Liver (tissue), 10 donors: ENCODE measurements at places on chromosomes 3 and 15.

DNA sequence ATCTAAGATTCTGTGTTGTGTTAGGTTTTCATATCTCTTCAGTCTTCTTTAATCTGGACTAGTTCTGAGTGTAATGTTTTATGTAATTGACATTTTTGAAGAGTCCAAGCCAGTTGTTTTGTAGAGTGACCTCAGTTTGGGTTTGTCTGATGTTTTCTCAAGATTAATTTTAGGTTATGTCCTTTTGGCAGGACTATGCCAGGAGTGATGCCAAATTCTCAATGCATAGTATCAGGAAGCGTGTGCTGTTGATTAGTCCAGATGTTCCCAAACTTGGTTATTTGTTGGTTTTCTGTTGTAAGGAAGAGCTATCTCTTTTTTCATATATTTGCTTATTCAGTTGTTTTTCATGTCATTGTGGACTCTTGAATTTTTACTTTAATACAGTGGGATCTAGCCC is 32.6 kb downstream of the NMD3 start:
- H3K4me3 ChIP-seq = no peak overlapping the region
- no peak for DNase-seq
- no peak overlapping the region for H3K27ac ChIP-seq
- H3K36me3 ChIP-seq = peaks cover 47% of the 10 kb centered on the region

GRCh38 chr3:141812084-141812483 is 48.9 kb downstream of the GRK7 start:
- no peaks in the 10 kb centered on the region for H3K27me3 ChIP-seq
- no peaks in the 10 kb centered on the region for H3K4me1 ChIP-seq
- H3K4me3 ChIP-seq = no peak overlapping the region
- no peak for DNase-seq
- no peaks in the 10 kb centered on the region for H3K36me3 ChIP-seq
- no peak overlapping the region for H3K27ac ChIP-seq

- H3K36me3 ChIP-seq = peaks cover 10% of the 10 kb centered on the region
- H3K27ac ChIP-seq = no peak overlapping the region
- DNase-seq = no peak
- no peaks in the 10 kb centered on the region for H3K27me3 ChIP-seq
These were observed 144.2 kb downstream of the GHSR start for GRCh38 chr3:172303941-172304558.

- H3K36me3 ChIP-seq = no peaks in the 10 kb centered on the region
- H3K27me3 ChIP-seq = no peaks in the 10 kb centered on the region
- no peak overlapping the region for H3K4me3 ChIP-seq
- no peak overlapping the region for H3K27ac ChIP-seq
- no peak for DNase-seq
- H3K4me1 ChIP-seq = no peaks in the 10 kb centered on the region
These were observed 35.4 kb downstream of the MCTP2 start for GRCh38 chr15:94266789-94267188.

GRCh38 chr15:41919954-41920538 is 26.2 kb upstream of the SPTBN5 start:
- peaks cover 7% of the 10 kb centered on the region for H3K4me1 ChIP-seq
- peaks cover 2% of the 10 kb centered on the region for H3K36me3 ChIP-seq
- no peak overlapping the region for H3K27ac ChIP-seq

GRCh38 chr3:119631516-119631915 is 28.9 kb downstream of the POPDC2 start:
- H3K36me3 ChIP-seq = no peaks in the 10 kb centered on the region
- H3K27ac ChIP-seq = no peak overlapping the region
- H3K4me3 ChIP-seq = no peak overlapping the region
- H3K27me3 ChIP-seq = no peaks in the 10 kb centered on the region

DNA sequence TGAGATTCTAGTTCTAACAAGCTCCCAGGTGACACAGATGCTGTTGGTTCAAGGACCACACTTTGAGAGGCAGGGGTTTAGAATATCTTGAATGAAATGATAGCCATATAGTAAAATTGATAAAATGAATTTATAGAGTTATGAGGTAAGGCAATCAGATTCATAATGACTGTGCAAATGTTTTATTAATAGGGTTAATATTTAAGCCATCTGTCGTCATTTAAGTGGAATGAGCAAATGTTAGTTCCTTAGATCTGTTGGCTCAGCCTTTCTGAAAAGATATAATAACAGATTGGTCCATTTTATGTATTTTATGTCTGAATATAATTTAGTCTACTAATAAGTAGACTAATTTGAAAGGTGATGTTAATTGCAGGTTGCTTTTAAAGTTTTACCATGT is 12.9 kb downstream of the REC114 start:
- H3K4me3 ChIP-seq = no peak overlapping the region
- H3K4me1 ChIP-seq = no peaks in the 10 kb centered on the region
- H3K27me3 ChIP-seq = no peaks in the 10 kb centered on the region
- no peaks in the 10 kb centered on the region for H3K36me3 ChIP-seq
- H3K27ac ChIP-seq = no peak overlapping the region

- H3K27ac ChIP-seq = no peak overlapping the region
- H3K36me3 ChIP-seq = no peaks in the 10 kb centered on the region
These were observed 58.3 kb downstream of the RAB11A start for GRCh38 chr15:65927545-65927944.
